ENCODE measurements at places on chromosomes 2 and 18.

DNA sequence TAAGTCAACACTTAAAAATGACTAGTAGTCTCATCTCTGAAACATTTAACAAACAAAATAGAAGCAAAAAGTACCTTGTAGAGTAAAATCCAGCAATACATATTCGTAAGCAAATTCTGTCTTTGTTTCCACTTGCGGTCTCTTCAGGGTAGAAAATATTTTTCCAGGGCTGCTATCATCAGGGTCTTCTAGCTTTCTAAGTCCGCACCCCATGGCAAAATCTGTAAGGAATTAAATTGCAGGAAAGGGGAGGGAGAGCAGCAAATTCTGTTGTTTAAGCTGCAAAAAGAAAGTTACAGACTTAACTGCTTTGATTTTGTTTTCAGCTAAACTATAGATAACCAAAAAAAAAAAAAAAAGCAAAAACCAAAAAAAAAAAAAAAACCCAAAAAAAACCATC lies at the start of gene RFTN2:
RFTN2 (minus strand) TSS at position 342 of the 400 bp plus-strand sequence; CDS start at position 213, 129 bp downstream.
- no peak for DNase-seq

GRCh38 chr18:50306944-50307343 lies 19.5 kb upstream of the CXXC1 start:
- DNase-seq, result no peak

DNA sequence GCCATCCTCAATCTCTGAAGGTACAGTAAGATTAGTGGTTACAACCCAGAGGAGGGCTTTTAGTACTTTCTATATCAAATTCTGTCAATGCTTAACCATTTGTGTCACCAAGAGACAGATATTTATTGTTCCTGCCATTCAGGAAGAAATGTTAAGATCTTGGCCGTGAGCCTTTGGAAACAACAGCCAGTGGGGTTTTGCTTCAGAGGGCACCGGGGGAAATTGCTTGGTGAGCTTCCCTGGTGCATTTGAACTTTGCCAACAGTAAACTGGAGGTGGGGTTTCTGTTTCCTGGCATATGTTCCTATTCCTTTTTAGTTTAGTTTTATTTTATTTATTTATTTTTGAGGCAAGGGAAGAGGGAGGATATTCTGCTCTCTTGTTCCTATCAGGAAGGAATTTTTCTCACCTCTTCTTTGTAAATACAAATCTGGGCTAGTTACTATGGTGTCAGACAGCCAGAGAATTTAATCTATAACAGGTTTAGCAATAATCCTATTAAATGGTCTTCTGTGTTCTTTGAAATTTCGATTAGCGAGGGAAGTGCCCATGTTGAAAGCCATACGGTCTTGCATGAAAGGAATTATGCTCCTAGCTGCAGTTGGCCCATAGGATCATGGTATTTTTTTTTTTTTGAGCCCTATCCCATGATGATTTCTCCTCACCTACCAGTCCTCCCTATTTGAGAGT lies 95.7 kb downstream of the MAIP1 start:
- no peak for DNase-seq

GRCh38 chr18:25080211-25080610 lies 271.8 kb downstream of the ZNF521 start:
- no peak for DNase-seq

DNA sequence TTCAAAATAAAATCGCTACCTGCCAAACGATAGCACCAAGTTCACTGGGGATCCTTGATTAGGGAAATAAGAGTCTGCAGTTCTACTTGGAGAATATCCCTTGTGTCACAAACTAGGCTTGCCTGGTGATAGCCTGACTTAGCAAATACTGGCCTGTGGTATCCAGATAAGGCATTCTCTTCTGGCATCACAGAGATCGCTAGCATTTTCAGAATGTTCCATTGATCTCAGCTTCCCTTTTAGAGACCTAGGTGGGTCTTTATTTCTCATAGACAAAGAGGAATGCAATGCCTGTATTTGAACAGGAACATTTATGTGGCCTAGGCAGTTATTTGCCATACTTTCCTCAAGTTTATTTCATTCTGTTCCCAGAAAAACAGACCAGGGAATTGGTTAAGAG lies 349.1 kb downstream of the STK39 start:
- no peak for DNase-seq

- no peak for DNase-seq
Observed at GRCh38 chr2:74894272-74894981, 60.5 kb downstream of the HK2 start.

DNA sequence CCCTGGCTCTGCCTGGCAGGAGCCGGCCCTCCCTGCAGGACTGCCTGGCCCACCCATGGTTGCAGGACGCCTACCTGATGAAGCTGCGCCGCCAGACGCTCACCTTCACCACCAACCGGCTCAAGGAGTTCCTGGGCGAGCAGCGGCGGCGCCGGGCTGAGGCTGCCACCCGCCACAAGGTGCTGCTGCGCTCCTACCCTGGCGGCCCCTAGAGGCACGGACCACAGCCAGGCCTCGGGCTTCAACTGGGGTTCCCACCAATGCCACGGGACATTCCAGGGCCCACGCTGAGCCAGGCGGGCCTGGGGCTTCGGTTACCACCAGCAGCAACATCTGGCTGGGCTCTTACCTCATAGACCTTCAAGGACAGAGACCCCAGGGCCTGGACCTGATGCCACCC lies 6.1 kb upstream of the GMPPA start:
- DNase-seq, result no peak
